ENCODE measurements at places on chromosomes 6 and 20. TPM values are rescaled to one million over a fixed set of nuclear protein-coding genes. Genes with fewer than 3 reads are reported as not detected.

DNA sequence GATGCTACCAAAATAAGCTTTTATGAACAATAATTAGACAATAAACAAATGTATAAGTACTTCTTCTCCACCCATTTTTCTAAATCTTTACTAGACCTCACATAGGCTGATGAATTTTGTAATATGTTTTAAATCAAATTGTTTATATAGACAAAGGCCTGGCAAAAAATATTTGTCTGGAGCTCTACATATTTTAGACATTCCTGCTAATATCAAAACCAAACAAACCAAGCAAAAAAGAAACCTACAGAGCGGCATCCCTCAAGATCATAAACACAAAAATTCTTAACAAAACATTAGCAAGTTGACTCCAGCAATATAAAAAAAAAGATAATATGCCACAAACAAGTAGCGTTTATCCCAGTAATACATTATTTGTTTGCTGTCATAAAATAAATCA lies 87.2 kb downstream of the ADAT2 start:
- DNase-seq = no peak

GRCh38 chr6:56040223-56040622 lies 164.8 kb upstream of the BMP5 start:
- peak; percentile 77 for DNase-seq

The PKIB gene
- polyA plus RNA-seq = 5.6 TPM

DNA sequence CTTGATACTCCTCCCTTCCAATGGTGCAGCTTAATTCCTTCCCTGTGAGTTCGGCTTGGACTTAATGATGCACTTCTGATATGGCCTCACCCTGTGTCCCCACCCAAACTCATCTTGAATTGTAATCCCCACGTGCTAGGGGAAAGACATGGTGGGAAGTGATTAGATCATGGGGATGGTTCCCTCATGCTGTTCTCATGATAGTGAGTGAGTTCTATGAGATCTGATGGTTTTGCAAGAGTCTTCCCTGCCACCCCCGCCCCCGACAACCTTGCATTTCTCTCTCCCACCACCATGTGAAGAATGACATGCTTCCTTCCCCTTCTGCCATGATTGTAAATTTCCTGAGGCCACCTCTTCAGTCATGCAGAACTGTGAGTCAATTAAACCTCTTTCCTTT lies 50.3 kb upstream of the HLA-G start:
- no peak for DNase-seq

The ULBP3 gene
- 11.1 TPM for polyA plus RNA-seq

- no peak for DNase-seq
Observed at GRCh38 chr6:151885234-151885633, 77.8 kb downstream of the ESR1 start.

GRCh38 chr6:13560651-13561044 lies 13.8 kb upstream of the SIRT5 start:
- no peak for DNase-seq

GRCh38 chr6:53961679-53962370 lies 149.4 kb upstream of the MLIP start:
- peak; percentile 19 for DNase-seq

DNA sequence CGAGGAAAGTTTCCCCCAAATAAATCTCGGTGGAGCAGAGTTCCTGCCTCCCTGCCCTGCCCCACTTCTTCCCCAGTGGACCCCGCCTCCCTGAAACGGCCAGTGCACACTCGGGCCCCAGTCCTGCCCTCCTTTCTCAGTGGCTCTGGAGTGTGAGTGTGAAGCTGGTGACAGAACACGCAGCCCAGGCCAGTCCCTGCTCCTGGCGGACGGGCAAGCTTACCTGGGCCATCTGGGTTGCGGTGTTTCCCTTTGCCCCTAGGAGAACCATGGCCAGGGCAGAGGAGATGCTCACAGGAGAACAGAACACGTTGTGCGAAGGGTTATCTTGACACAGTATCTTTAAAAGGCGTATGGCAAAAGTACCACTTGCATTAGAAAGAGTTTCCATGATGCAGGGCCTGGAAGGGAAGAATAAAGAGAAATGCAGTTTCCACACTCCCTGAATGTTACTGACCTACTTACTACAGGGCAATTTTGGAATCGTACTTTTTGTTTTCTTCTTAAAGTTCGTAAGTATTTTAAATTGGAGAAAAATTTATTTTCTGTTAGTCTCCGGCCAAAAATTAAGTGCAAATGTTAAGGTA lies 2.8 kb downstream of the SERPINB9 start:
- DNase-seq = no peak

DNA sequence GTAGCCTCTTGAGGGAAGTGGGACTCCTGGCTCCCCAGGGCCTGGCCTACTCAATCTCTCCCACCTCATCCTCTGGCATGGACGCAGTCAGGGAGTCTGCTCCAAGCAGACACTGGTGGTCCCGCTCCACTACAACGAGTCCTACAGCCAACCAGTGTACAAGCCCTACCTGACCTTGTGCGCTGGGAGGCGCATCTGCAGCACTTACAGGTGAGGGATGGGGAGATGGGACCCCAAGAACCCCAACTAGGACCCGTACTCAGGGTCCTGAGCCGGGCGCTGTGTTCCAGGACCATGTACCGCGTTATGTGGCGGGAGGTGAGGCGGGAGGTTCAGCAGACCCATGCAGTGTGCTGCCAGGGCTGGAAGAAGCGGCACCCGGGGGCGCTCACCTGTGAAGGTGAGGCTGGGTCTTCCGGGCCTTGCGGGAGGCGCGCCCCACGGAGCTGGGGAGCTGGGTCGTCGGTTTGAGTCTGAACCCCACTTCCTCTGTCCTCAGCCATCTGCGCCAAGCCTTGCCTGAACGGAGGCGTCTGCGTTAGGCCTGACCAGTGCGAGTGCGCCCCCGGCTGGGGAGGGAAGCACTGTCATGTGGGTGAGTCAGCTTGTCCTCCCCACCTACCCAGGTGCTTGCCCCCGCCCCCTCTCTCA lies 2.1 kb downstream of the EGFL8 start:
- no peak for DNase-seq

The LAMA4 gene
- 28.9 TPM for polyA plus RNA-seq

The FRK gene
- under 0.01 TPM for polyA plus RNA-seq

DNA sequence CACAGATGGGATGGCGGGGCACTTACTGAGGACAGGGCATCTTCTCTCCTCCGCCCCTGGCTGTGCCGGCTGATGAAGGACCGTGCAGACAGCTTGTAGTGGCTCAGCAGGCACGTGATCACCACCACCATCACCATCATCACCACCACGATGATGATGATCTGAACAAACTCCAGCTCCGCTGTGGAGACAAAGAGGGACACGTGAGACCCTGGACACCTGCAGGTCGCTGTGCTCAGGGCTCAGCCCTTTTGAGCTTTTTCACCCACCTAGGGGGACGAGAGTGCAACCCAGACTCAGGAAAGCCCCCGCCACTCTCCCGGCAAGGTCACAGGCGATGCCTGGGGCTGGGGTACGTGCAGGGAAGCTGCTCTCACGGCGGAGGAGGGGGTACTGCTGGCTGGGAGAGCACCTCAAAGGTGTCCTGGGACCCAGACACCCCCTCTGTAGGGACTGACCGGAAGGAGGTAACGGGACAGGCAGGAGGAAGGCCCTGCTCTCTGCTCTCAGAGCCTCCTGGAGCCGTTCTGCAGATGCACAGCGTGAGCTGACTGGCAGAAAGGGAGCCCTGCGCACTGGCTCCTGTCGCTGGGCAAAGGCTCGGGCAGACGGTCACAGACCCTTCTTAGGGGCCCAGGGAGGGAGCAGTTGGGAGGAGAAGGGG lies 39.4 kb upstream of the ZBP1 start:
- no peak for DNase-seq

DNA sequence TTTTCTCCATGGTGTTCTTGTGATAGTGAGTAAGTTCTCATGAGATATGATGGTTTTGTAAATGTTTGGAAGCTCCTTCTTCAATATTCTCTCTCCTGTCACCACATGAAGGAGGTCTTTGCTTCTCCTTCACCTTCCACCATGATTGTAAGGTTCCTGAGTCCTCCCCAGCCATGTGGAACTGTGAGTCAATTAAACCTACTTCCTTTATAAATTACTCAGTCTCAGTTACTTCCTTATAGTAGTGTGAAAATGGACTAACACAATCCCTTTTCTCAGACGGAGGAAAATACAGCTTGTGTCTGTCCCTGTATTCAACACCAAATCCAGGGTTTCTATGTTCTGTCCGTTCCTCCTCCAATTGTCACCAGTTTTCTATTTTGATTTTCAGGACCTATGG lies 181.0 kb downstream of the ALDH8A1 start:
- no peak for DNase-seq

DNA sequence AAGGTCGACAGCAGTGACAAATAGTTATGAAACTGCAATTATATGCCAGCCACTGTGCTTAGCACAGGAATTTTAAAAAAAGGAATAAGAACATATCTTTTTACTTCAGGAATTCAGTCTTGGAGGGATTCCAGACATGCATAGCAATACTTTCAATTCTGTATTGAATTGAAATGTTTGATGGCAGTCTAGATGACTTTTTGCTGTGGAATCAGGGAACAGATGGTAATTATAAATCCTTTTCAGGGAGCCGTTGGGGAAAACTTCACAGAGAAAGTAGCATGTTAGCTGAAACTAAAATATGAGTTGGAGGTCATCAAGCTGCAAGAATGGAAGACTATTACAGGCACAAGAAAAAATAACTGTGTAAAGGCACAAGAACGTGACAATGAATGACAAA lies 74.8 kb downstream of the IMPG1 start:
- no peak for DNase-seq

The FBXO5 gene
- 11.8 TPM for polyA plus RNA-seq

GRCh38 chr6:27237089-27237803 lies 10.3 kb upstream of the PRSS16 start:
- peak; percentile 77 for DNase-seq

DNA sequence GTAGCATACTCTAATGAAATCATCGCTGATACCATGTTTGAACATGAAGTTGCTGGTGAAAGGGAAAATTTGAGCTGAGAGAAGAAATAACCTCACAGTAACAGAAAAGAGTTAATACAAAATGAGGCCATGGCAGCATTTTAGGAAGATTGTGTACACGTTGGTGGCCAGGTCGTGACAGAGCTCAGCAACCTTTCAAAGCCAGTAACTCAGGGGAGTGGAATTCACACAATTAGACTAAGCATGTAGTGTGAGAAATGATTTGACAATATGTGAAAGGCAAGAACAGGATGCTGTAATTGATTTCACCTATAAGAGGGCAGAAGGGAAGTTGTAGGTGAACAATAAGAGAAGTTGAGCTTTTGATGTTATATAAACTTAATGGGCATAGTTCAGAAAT lies 246.3 kb downstream of the OGFRL1 start:
- DNase-seq = no peak

The CLPSL2 gene
- polyA plus RNA-seq = not detected

- no peak for DNase-seq
Observed at GRCh38 chr20:61435823-61436220, 183.8 kb downstream of the CDH4 start.

DNA sequence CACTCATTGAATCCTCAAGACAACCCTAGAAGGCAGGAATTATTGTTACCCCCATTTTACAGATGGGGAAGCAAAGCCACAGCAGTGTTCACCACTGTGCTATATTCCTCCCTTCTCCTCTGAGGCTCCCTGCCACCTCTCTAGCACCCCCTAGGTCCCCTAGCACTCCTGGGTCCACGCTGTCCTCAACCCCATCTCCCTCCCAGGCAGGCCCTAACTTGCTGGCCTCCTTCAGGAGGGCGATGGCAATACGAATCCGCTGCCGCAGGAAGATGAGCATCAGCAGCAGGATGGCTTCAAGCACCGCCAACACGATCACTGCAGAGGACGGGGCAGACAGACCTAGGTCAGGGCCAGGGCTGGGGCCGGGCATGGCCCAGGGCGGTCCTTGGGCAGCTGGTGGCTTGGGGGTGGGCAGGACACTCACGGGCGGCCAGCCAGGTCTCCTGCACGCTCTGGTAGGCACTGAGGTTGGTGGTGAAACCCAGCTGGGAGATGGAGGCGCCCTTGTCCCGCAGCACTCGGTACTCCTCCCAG lies 7.8 kb upstream of the NEU1 start:
- DNase-seq = no peak

DNA sequence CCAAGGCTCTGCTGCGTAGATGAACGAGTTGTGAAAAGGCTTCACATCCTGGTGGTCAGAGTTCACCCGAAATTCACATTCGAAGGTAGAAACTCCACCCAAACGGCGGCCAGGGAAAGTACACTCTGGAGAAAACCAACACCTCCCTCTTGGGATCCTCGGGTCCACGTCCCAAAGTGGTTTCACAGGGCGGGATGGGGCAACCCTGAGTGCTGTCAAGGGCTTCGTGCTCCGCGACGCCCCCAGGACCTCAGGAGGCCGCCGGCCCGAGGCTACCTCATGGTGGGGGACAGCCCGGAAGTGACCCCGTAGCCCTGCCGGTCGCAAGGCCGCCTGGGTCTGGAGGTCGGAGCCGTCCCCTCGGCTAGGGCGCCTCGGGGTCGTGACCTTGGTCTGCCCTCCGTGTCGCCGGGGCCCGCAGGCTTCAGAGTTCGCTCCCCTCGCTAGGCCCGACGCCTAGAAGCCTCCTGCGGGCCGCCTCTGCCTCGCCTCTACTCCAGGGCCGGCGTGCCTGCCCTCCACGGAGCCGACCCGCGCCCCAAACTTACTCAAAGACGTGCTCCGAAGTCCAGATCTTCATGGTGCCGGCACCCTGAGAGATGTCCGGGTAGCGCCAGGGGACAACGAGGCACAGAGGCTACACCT lies at the start of gene PRELID3B:
PRELID3B (minus strand) TSS at position 636 of the 645 bp plus-strand sequence; CDS start at position 580, 56 bp downstream.
- DNase-seq = no peak

DNA sequence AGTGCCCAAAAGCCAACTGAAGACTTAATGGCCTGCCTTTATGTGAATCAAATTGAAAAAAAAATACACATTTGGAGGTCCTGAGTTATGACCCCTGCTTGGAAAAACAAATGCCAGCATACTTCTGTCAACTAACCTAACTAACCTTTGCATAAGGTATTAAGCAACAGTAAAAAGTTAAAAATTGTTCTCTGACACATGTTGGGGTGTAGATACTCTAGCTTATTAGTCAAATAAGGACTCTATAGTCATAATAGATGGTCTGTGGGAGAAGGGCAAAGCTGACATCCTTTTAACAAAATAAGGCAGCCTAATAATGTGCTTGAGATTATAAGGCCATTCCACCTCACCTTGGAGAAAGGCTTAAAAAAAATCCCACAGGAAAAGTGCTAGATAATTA lies 140.5 kb downstream of the HIVEP2 start:
- no peak for DNase-seq

DNA sequence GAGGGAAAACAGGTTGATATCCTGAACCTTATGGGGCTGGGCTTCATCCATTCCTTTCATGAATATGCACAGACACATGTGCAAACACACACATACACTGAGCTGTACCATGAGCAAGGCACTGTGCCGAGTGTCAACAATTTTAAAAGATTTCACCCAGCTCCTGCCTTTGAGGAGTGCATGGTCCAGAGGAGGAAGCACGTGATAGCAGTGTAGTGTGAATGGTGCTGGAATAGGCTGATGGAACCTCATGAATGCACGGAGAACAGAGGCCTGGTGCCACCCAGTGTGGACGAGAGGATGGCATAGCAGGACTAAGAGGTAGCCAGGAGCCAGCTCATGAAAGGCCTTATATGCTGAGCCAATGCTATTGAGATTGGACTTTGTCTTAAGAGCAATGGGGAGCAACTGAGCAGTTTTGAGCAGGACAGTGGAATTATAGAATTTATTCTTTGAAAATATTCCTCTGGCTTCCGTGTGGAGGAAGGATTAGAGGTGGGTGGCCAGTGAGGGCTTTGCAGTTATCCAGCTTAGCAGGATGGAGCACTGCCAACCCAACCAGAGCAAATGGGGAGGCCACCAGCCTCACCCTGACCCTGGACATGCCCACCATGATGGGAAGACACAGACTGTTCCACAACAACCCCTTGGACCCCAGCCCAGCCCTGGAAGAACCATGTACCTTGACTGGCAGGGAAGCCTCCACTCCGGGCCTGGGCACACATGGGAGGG lies 84.4 kb downstream of the UNC5CL start:
- no peak for DNase-seq

- no peak for DNase-seq
Observed at GRCh38 chr20:52500157-52500556, 308.6 kb upstream of the ZFP64 start.

Data from IMR-90 (cell line).